Esophagus muscularis mucosa (tissue), 4 donors: ENCODE measurements at places on chromosomes 7 and 10. TPM values are rescaled to one million over a fixed set of nuclear protein-coding genes. Genes with fewer than 3 reads are reported as not detected.

The TMEM184A gene
- total RNA-seq, result 0.23 TPM

- no peaks in the 10 kb centered on the region for H3K36me3 ChIP-seq
- DNase-seq, result no peak
- peaks cover 74% of the 10 kb centered on the region for H3K27me3 ChIP-seq
- H3K4me1 ChIP-seq, result no peaks in the 10 kb centered on the region
Measured at GRCh38 chr10:101769541-101770180, 6.3 kb downstream of the FGF8 start.

DNA sequence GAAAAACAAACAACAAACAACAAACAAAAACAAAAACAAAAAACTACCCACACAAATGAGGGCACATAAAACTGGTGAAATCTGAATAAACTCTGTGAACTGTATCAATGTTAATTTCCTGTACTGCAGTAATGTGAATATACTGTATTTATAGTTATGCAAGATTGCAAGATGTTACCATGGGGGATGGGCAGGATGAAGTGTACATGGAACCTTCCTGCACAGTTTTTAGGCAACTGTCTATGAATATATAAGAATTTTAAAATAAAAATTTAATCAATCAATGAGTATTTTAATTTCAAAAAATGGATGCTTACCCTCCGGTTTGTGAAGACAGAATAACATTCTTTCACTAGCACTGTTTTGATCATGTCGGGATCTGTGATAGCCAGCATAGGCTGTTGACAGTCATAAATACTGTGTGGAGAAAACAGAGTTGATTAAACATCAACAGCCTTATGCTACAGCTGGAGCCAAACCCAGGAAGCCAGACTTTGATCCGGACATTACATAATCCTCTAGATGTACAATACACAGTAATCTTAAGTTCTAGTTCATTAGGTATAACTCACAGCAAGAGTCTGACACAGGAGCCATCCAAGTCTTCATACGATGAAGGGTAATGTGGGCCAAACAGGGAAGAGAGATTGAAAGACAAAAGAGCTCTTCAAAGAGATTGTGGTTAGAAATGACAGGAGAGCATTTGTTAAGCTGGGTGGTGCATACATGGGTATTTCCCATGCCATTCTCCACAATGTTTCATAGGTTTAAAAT is 14.8 kb downstream of the CYP3A7 start:
- H3K27me3 ChIP-seq, result no peaks in the 10 kb centered on the region
- no peaks in the 10 kb centered on the region for H3K36me3 ChIP-seq
- no peak overlapping the region for H3K4me3 ChIP-seq
- DNase-seq, result no peak
- H3K27ac ChIP-seq, result no peak overlapping the region
- no peaks in the 10 kb centered on the region for H3K4me1 ChIP-seq

DNA sequence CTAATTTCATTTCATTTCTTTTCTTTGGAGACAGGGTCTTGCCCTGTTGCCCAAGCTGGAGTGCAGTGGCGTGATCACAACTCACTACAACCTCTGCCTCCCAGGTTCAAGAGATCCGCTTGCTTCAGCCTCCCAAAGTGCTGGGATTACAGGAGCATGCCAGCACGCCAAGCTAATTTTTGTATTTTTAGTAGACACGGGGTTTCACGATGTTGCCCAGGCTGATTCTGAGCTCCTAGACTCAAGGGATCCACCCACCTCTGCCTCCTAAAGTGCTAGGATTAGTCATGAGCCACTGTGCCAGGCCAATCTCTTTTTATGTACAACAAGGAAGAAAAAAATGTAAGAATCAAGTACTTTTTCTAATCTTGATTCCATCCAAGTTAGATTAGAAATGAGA is 10.7 kb upstream of the KMT2E start:
- peak overlapping the region; percentile 75 for H3K27ac ChIP-seq
- H3K27me3 ChIP-seq, result no peaks in the 10 kb centered on the region
- H3K36me3 ChIP-seq, result peaks cover 4% of the 10 kb centered on the region
- no peak for DNase-seq
- H3K4me3 ChIP-seq, result peak overlapping the region; percentile 18
- no peaks in the 10 kb centered on the region for H3K4me1 ChIP-seq

The DEPP1 gene
- total RNA-seq, result 79.1 TPM

DNA sequence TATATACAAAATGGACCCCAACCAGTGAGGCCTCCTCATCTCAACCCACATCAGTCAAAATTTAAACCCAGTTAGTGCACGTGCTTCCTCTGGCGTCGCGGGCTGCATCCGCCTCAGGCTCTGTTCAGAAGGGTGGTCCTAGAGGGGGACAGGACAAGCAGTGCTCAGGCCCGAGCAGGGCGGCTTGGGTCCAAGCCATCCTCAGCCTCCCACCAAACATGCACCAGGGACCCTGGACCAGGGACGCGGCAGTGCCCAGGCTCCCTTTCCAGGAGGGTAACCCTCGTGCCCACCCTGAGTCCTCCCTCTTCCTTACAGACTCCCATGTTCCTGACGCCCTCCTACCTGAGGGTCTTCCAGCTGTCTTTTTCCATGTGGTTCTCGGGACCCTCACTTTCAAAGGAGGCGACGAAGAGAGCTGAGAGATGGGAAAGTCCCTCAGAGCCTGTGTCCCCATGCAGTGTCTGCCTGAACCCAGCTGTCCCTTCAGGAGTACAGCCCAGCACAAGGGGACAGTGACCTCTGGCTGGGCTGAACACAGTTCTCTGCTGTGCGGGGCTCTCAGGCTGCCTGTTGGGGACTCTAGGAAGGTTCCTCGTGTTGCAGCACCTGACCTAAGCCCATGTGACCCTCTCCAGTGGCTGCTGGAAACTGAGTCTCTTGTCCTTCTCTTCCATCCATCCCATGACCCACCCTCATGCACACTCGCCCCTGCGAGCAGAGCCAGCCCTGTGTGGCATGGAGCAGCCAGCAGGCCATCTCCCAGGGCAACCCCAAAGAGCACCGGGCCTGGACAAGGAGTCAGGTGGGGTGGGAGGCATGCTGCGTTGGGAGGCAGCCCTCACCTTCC is 58.1 kb downstream of the CSGALNACT2 start:
- no peaks in the 10 kb centered on the region for H3K4me1 ChIP-seq
- peaks cover 19% of the 10 kb centered on the region for H3K27me3 ChIP-seq
- no peak for DNase-seq
- no peak overlapping the region for H3K4me3 ChIP-seq
- H3K27ac ChIP-seq, result no peak overlapping the region

- H3K27ac ChIP-seq, result no peak overlapping the region
- no peak overlapping the region for H3K4me3 ChIP-seq
- no peaks in the 10 kb centered on the region for H3K4me1 ChIP-seq
- H3K36me3 ChIP-seq, result no peaks in the 10 kb centered on the region
- DNase-seq, result no peak
Measured at GRCh38 chr7:121414436-121414835, 18.3 kb upstream of the FAM3C start.

The PRR15 gene
- total RNA-seq, result 0.65 TPM

The ARHGEF35 gene
- total RNA-seq, result 1.5 TPM

DNA sequence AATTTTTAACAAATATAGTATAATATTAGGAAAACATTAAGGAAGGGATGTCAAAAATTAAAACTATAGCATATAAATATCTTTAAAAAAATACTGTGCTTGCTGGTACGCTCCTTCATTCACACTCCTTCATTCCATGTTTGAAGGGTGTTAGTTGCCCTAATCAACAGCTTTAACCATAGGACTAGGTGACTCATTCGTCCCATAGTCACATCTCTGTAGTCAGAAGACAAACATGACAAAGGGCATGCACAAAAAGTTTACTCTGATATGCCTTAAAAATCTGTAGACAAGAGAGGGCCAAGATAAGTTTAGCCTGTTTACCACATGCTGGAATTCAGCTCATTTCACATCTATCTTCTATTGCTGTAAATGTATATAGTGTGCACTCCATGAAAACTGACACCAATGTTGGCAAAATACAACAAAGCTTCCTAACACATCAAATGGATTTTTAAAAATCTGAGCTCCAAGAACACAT is 646 bp downstream of the FAM13C start:
- H3K27me3 ChIP-seq, result no peaks in the 10 kb centered on the region
- H3K27ac ChIP-seq, result peak overlapping the region; percentile 92
- DNase-seq, result no peak
- peaks cover 65% of the 10 kb centered on the region for H3K4me1 ChIP-seq
- H3K36me3 ChIP-seq, result no peaks in the 10 kb centered on the region

- DNase-seq, result no peak
- H3K27ac ChIP-seq, result no peak overlapping the region
Measured at GRCh38 chr10:94546901-94547185, 1.3 kb downstream of the HELLS start.

DNA sequence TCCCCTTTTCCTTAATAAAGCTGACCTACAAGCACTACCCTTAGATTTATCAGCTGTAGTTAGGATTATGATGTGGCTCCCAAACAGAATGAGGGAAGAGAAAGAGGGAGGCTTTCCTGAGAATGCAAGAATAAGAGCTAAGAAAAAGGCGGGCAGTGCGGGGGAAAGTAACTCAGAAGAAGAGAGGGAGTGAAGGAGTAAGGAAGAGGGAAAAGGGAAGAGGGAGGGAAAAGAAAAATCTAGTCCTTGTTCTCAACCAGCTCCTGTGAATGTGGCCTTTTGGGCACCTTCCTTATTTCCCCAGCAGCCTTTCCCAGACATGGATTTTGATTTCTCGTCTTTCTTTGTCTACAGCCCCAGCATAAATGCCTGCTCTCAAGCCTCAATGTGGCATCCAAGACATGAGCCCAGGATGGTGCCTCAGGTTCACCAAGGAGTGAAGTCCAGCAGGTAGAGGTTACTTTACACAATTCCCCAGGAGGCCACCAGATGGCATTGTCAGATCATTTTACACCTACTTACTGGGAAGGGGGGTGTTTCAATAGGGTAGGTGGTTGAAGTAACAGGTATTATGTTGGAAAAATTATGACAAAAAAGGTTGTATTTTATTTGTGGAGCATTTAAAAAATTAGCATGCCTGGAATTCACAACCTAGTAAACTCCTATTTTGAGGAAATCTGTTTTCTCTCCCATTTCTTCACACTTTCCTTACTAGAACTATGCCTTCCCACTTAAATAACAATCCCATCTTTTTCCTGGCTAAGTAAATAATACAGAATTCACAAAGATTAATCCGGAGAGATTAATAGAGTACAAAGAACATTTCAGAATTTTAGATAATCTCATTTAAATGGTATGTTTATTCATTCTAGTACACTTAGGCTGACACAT is 106.5 kb downstream of the HTR7 start:
- no peak overlapping the region for H3K4me3 ChIP-seq
- H3K27me3 ChIP-seq, result no peaks in the 10 kb centered on the region
- H3K36me3 ChIP-seq, result no peaks in the 10 kb centered on the region
- H3K27ac ChIP-seq, result no peak overlapping the region

GRCh38 chr7:156969972-156970420 is 20.5 kb downstream of the NOM1 start:
- no peak overlapping the region for H3K4me3 ChIP-seq
- no peak for DNase-seq
- H3K36me3 ChIP-seq, result peaks cover 31% of the 10 kb centered on the region
- H3K4me1 ChIP-seq, result no peaks in the 10 kb centered on the region

The TLX1 gene
- total RNA-seq, result not detected
